Common myeloid progenitor, CD34-positive (primary cell): ENCODE measurements at places on chromosomes 2 and 18.

- DNase-seq = no peak
These were observed 56.1 kb downstream of the RPL37A start for GRCh38 chr2:216554755-216555154.

DNA sequence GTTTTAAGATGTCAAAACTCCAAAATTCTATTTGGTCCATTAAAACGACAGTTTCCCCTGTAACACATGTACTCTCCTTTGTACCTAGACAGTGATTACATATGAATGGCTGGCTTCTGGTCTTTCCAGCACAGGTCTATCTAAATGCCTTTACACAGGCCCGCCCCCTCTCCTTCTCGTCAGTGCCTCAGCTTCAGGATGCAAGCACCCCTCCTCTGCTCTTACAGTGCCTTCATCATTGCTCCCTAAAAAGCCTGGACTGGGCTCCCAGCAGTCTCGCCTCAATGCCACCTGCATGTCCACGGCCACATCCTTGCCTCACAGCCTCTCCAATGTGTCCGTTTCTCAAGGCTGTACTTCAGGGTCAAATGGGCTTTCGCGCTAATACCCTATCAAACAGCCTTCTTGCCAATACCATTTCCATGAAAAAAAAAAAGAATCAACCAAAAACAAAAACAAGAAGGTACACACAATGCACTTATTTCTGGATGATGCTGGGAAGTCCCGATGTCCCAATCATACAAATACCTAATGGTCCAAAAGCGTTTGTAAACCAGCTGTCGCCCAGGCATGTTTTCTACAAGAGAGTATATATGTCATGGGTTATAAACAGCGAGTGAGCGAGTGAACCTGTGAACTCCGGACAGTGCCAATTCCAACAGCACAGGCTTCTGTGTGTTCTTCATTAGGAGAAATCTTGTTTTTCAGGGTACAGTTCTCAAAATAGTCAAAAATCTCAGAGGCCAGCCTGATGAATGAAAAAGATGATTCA, 77.2 kb downstream of the EIPR1 start:
- DNase-seq = no peak

GRCh38 chr2:105497094-105497493, 98.2 kb upstream of the FHL2 start:
- no peak for DNase-seq

- peak; percentile 67 for DNase-seq
These were observed 562.3 kb downstream of the SOX11 start for GRCh38 chr2:6254441-6254840.

DNA sequence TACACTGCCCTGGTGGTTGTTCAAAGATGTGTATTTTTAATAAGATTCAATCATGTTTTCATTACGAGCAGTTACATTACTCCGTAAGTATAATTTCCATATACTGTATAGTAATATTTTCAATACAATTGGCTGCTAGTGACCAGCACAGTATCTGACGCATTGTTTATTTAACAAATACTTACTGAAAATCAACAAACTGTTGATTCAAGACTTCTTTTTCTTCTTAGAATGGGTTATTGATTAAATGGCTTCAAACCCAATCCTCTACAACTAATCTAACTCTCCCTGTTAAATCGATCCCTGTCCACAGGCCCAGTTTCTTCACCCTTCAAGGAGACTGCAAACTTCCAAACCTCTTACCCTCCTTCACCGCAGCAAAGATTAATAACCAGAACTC, 18.5 kb downstream of the COBLL1 start:
- DNase-seq = no peak

- DNase-seq = no peak
These were observed 296.5 kb upstream of the THSD7B start for GRCh38 chr2:136468799-136469369.

- DNase-seq = no peak
These were observed 107.7 kb upstream of the PPP1CB start for GRCh38 chr2:28643911-28644334.

- DNase-seq = no peak
These were observed 186.5 kb upstream of the NRP2 start for GRCh38 chr2:205495819-205496218.
